ENCODE measurements at places on chromosomes 1 and 21. TPM values are rescaled to one million over a fixed set of nuclear protein-coding genes. Genes with fewer than 3 reads are reported as not detected.

- DNase-seq = no peak
These were observed 4.5 kb downstream of the TTC24 start for GRCh38 chr1:156583821-156584622.

GRCh38 chr1:183349201-183349711 lies 68.9 kb downstream of the NMNAT2 start:
- DNase-seq = no peak

DNA sequence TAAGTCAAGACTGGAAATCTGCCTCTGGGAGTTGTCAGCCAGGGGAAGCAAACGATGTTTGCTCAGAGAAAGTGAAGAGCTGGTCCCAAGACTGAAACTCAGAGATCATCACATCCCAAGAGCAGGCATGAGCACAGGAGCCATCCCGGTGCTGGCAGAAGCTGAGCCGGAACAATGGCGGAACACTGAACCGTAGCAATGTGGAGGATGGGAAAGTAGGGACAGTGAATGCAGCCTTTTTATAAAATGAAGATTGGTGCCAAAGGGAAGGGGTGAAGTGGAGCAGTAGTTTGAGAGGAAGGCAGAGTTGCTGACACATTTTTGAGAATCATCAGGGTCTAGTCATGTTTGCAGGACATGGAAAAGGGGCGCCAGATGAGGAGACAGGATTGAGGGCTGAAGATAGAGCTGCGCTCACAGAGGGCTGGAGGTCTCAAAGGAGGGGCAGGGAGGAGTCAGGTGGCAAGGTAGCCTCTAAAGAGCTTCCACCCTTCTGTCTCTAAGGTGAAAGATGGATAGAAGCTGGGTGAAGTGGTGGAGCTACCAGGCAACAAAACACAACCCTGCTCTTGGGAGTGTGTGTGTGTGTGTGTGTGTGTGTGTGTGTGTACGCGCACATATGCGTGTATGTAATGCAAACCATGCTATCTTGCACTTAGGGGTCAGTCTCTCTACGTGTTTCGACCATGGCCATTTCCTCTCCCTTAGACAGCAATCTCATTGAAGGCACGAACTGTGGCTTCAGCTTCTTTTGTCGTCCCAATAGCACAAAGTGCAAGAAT lies 94.3 kb upstream of the IRF2BP2 start:
- DNase-seq = no peak

GRCh38 chr1:94599095-94599813 lies 57.7 kb upstream of the F3 start:
- DNase-seq = peak; percentile 66

- DNase-seq = no peak
These were observed 22.7 kb upstream of the SH3BGRL3 start for GRCh38 chr1:26257222-26257621.

- no peak for DNase-seq
These were observed 5.8 kb upstream of the AJAP1 start for GRCh38 chr1:4648657-4649056.

DNA sequence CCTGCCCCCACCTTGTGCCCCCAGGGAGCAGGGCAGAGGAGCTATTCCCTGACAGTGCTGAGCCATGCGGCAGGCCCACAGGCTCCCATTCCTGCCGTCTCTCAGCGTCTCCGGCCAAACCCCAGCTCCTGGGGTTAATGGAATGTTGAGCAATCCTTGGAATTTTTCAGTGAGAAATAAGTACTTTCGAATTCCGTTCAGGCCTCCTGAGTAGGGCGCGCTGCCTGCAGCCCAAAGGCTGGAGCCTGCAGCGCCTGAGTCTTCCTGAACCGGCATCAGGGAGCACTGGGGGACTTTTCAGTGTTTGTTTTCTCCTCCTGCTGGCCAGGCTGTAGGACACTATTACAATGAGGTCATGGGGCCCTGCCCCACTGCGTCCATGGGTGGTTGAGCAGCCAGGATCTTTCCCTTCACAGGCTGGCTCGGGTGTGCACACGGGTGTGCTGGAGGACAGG lies 33.3 kb upstream of the CSF1 start:
- peak; percentile 81 for DNase-seq

Gene SPATA45
- not detected for total RNA-seq

Gene FNDC10
- total RNA-seq = 0.91 TPM

Gene RNASEL
- total RNA-seq = 5.7 TPM

All from right cardiac atrium (tissue), 5 donors.